Epithelial cell of prostate (primary cell): ENCODE measurements at places on chromosomes 7 and 10.
A peak's percentile ranks its signal among the peaks of the same experiment; 100 is the strongest.

GRCh38 chr10:17742918-17743317 lies 9.1 kb upstream of the TMEM236 start:
- no peak for DNase-seq

GRCh38 chr10:105834261-105835059 lies 1193.4 kb downstream of the SORCS3 start:
- no peak for DNase-seq

DNA sequence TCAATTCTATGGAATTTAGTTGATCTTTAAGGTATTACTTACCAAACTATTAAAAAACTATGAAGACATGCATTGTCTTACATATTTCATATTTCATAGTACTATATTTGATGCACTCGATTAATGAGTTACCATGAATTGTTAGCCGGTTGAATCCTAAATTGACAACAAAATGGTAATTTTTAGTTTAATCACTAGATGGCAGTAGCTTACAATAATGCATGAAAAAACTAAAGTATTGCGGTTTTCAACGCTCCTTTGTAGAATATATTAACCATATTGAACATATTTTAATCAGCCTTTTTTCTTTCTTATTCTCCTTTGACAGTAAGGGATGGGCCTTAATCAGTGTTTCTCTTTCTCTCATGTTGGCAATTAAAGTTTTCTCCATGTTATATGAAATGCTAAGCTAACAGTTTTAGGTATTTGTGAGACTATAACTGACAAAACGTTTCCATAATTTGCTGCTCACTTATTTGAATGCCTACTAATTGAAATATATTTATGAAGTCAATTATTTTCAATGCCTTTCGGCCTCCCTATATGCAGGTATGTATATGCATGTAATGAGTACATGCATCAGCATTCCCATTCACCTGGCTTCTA lies 48.5 kb upstream of the ARL4A start:
- no peak for DNase-seq

DNA sequence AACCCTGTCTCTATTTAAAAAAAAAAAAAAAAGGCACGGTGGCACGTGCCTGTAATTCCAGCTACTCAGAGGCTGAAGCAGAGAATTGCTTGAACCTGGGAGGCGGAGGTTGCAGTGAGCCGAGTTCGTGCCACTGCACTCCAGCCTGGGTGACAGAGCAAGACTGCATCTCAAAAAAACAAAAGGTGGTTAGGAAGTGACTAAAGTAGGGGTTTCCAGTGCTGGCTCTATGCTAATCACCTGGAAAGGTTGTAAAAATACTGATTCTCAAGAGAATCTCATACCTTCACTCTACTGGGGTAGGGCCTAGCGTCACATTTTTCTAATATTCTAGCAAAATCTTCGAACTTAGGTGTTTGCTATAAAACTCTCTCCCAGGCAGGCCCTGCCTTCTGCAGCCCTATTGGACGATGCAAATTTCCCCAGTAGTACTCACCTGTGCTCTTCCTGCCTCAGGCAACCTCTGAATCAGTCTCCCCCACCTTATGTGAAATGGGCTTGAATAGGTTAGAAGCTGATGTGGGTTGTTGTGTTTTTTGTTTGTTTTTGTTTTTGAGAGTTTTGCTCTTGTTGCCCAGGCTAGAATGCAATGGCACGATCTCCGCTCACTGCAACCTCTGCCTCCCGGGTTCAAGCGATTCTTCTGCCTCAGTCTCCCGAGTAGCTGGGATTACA lies 3.5 kb downstream of the ZP3 start:
- DNase-seq, result no peak

GRCh38 chr7:135744938-135745702 lies 3.5 kb downstream of the FAM180A start:
- peak; percentile 83 for DNase-seq

DNA sequence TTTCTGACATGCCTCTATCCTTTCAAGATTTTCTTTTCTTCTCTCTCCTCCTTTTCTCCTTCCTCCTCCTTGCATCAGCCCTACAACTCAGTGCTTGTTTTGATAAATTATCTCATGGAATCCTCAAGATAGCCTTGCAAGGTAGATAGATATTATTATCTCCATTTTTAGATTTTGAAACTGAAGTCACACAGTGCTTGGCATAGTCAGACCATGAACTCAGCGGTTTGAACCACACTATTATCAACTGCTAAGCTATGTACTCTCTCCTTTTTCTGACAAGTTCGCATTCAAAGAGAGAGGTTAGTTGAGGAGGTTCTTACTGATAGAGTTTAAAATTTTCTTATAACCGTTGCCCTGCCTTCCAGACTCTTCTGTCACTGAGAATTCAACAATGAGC lies 79.1 kb downstream of the SUGCT start:
- DNase-seq, result no peak

- no peak for DNase-seq
Observed at GRCh38 chr7:127525866-127526480, 59.4 kb downstream of the GCC1 start.

DNA sequence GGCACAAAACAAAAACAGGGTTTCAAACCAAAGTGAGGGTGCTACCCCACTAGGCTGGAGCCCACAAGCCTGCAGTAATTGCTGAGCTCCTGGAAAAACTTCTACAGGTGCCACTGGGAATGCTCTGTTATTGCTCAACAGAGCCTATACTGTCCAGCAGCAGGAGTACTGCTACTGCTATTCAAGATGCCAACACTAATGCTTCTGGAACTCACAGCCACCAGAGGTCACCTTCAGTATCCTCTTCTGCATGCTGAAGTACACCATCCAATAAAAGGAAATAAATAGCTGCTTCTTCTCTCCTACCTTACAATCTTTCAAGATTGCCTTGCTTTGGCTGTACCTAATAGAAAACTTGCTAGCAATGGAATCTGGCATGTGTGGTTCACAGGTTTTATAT lies 222.0 kb downstream of the LRRN3 start:
- no peak for DNase-seq

GRCh38 chr7:33727315-33727714 lies 178.0 kb upstream of the BMPER start:
- DNase-seq, result no peak

DNA sequence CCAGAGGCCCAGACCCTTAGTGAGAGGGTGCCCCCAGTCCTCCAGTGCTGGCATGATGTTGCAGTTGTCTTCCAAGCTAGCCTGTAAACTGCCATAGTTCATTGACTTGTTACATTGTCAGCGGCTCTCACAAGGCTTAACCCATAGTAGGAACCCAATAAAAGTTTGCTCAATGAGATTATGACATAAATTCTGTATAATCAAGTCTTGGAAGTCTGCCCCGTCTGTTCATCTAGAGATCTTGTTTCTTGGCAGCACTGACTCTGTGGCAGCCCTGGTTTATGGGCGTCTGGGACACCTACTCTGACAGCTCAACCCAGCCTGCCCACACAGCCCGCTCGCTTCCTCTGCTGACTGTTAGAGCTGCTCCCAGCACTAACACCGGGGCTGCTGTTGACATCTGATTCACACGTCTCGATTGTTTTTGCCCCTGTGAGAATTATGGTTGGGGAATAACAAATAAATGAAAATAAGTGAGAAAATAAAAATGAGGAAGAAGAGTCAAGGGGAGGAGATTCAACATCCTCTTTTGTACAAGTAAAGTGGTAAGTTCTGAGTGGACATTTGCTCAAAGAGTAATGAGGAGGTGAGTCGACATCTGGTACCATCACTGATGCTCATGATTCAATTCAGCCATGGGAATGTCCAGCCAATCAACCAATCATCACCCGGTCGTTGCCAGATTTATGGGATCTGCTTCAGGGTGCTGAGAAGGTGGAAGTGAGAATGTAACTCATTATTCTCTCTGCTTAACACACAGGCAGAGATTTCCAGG lies 160.8 kb downstream of the SPAG6 start:
- DNase-seq, result peak; percentile 40

DNA sequence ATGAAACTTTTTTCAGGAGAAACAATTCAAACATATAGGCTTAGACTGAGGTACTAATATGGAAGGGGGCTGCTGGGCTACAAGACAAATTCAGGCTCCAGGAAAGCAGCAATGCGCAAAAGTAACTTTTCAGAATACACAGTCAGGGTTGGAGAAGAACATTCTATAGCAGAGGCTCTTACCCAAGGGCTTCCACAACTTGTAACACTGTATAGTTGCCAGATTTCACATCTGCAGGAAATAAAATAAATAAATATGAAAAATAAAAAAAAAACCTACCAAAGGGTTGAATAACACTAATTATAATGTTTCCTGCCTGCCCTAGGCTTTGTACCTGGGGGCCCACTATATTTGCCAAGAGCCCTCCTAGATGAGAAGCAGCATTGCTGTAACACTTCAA lies 14.3 kb downstream of the MMS19 start:
- DNase-seq, result no peak

DNA sequence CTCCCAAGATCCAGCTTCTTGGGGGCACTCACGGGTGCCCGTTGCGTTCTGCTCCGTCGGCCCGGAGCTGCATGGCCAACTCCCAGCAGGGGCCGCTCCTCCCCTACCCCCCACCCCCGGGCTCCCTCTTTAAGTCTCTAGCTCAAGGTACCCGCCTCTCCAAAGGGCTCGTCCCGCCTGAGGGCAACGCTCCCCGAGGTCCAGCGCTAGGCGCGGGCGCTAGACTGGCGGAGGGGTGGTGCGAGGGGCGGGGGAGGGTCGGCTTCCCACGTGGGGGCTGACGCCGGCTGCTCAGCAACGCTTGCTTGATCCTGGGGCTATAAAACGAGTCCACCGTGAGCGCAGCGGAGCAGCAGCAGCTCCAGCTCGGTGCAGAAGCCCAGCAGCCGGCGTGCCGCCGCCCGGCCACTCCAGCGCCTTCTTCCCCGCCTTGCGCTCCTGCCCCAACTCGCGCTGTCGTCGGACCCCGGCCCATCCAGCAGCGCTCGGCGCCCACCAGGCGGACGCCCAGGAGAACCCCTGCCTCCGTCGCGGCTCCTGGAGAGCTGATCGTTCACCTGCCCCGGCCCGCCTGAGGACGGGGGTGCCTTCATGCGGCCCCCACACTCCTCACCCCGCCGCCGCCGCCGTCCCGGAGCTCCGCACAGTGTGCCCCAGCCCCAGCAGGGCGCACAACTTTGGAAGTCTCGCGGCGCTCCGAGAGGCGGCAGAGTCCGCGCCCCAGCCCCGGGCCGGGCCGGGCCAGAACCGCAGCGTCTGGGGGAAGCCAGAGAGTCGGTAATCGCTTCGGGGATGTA lies at the start of gene ADRA2A:
Gene ADRA2A, plus strand, starts transcription at position 348 of the 797 bp plus-strand sequence. CDS start 968 bp downstream, outside the sequence.
- DNase-seq, result no peak

DNA sequence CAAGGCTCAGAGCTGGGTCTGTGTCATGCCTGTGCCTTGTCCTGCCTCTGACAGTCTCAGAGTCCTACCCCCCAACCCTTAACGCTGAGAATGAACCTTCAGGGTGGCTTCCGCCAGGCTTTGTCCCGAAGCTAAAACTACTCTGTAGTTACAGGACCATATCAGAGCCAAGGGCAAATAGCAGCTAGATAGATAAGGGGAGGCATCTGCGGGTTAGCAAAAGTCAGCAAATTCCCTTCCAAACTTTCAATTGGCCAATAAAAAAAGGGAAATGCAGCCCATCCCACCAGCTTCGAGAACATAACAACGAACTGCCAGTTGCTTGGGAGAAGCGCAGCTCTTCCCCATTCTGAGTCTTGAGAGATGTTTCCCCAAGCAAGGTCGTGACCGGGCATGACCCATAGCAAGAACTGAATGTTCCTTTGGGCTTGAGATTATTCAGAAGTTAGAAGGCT lies 17.7 kb downstream of the CCL24 start:
- DNase-seq, result no peak

DNA sequence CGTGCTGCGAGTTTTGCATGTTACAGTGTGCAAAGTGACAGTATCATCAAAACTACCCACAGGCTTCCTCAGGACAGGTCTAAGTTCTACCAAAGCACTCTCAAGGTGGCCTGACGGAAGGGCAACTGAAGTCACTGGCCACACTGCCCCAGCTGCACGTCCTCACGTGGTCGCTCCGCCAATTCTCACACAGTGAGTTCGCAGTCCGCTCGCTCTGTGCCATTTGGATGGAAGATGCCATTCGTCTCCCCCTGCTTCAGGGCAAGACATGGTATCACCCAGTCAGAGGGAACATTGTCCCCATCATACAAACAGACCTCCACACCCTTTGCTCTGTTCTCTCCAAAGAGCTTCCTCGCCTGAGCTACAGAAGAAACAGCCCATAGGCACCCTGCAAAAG lies 109.6 kb upstream of the COBL start:
- DNase-seq, result no peak

DNA sequence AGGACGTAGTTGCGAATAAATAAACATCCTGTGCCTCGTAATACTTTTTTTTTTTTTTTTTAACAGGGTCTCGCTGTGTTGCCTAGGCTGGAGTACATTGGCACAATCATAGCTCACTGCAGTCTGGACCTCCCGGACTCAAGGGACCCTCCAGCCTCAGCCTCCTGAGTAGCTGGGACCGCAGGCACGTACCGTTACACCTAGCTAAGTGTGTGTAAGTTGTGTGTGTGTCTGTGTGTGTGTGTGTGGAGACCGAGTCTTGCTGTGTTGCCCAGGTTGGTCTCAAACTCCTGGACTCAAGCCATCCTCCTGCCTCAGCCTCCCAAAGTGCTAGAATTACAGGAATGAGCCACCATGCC lies 573 bp upstream of the PON2 start:
- no peak for DNase-seq

- DNase-seq, result peak; percentile 73
Observed at GRCh38 chr7:125253452-125254190, 324.0 kb upstream of the POT1 start.

DNA sequence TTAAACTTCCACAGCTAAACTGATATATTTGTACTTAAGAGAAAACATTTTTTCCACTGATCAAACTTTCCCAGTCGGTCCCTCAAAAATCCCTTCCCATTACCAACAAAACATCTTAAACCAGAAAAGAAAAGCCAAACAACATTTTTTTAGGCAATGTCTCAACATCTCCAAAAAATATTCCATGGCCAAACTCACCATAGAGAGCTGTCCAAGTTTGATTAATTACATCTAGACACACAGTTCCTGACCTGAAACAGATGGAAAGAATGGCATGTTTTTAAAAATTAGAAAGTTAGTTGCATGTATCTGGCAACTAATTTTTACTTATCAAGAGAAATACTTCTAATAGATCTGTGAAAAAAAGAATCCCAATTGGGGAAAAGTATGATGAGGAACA lies 95.4 kb downstream of the UBE2H start:
- no peak for DNase-seq

- DNase-seq, result no peak
Observed at GRCh38 chr10:10544890-10545289, 472.8 kb upstream of the CELF2 start.
